ENCODE measurements at places on chromosomes 13 and 19. TPM values are rescaled to one million over a fixed set of nuclear protein-coding genes. Genes with fewer than 3 reads are reported as not detected.

DNA sequence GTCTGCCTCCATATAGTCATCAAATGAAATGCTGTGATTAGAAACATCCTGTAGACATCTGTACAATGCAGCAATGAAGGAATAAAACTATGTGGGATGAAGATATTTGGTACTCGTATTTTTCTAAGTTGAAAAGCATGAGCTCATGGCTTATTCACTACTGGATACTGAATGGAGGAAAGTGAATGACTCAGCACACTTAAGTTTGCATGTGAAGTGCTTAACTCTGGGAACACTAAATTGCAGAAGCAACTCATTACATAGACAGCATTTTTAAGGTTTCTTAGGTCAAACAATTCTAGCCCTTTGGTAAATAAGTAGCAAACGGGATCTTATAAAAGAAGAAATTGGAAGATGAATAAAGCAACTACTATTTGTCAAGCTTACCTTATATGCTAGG lies 429.0 kb upstream of the MIR17HG start:
- no peaks in the 10 kb centered on the region for H3K36me3 ChIP-seq
- DNase-seq, result no peak
- H3K4me1 ChIP-seq, result no peaks in the 10 kb centered on the region
- H3K27me3 ChIP-seq, result no peaks in the 10 kb centered on the region
- H3K27ac ChIP-seq, result no peak overlapping the region
- no peak overlapping the region for H3K4me3 ChIP-seq

The USHBP1 gene
- 12.4 TPM for polyA plus RNA-seq

DNA sequence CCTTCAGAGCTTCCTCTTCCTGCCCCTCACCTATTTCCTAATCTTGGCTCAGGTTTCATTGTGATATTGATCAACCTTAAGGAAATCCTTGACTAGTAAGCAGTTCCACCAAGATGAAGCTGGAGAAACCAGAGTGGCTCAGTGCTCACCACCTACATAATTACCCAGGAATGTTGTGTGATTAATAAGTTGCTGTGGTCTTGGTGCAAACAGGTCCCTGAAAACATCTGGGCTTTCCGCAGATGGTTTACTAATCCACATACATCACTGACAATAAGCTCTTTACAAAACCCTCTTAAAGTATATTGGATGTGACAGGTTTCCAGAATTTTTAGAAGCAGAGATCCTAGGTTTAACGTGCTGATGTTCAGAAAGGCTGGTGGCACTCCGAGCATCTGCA lies 8.6 kb upstream of the SERP2 start:
- no peak overlapping the region for H3K27ac ChIP-seq
- H3K36me3 ChIP-seq, result no peaks in the 10 kb centered on the region
- H3K27me3 ChIP-seq, result no peaks in the 10 kb centered on the region
- peaks cover 30% of the 10 kb centered on the region for H3K4me1 ChIP-seq
- H3K4me3 ChIP-seq, result no peak overlapping the region

GRCh38 chr19:40592170-40592569 lies 9.0 kb upstream of the LTBP4 start:
- H3K36me3 ChIP-seq, result peaks cover 21% of the 10 kb centered on the region
- H3K27me3 ChIP-seq, result peaks cover 9% of the 10 kb centered on the region
- H3K4me1 ChIP-seq, result no peaks in the 10 kb centered on the region
- no peak for DNase-seq

- no peaks in the 10 kb centered on the region for H3K27me3 ChIP-seq
- H3K4me3 ChIP-seq, result no peak overlapping the region
- no peaks in the 10 kb centered on the region for H3K4me1 ChIP-seq
- no peak for DNase-seq
Measured at GRCh38 chr19:29089315-29089870, 123.6 kb downstream of the UQCRFS1 start.

- H3K36me3 ChIP-seq, result no peaks in the 10 kb centered on the region
- no peak overlapping the region for H3K4me3 ChIP-seq
- H3K27me3 ChIP-seq, result no peaks in the 10 kb centered on the region
- no peaks in the 10 kb centered on the region for H3K4me1 ChIP-seq
- no peak overlapping the region for H3K27ac ChIP-seq
Measured at GRCh38 chr13:101289764-101290163, 126.5 kb downstream of the NALCN start.

- DNase-seq, result no peak
- H3K4me3 ChIP-seq, result no peak overlapping the region
- no peaks in the 10 kb centered on the region for H3K4me1 ChIP-seq
- H3K36me3 ChIP-seq, result no peaks in the 10 kb centered on the region
- no peaks in the 10 kb centered on the region for H3K27me3 ChIP-seq
Measured at GRCh38 chr19:54707962-54708361, 16.3 kb upstream of the KIR3DL3 start.

DNA sequence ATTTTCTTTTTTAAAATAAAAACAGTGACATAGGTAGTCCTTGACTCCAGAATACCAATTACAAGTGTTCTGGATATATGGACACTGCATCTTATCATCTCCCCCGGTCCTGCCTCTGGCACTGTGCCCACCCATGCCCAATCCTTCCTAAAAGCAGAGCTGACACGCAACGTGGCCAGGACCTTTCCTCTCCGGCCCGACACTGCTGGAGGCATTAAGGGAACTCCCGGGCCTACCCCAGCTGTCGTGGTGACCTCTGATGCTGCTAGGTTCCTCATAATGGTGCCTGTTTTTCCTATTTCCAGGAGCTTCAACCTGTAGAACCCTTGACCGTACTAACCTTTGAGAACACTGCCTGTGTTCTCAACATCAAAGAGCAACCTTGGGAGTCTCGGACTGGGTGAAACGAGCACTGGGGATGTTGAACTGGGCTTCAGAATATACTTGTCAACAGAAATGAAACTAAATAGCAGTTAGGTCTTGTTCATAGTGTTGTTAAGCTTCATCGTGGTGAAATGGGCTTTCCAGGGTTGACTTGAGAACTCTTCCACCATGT lies 13.9 kb upstream of the RNF113B start:
- H3K4me3 ChIP-seq, result no peak overlapping the region
- H3K27me3 ChIP-seq, result no peaks in the 10 kb centered on the region
- H3K4me1 ChIP-seq, result no peaks in the 10 kb centered on the region

The CLEC4G gene
- 0.22 TPM for polyA plus RNA-seq

- no peaks in the 10 kb centered on the region for H3K27me3 ChIP-seq
- no peaks in the 10 kb centered on the region for H3K4me1 ChIP-seq
- DNase-seq, result no peak
- H3K4me3 ChIP-seq, result no peak overlapping the region
- no peak overlapping the region for H3K27ac ChIP-seq
Measured at GRCh38 chr13:50882816-50883435, 26.7 kb upstream of the RNASEH2B start.

The NUFIP1 gene
- polyA plus RNA-seq, result 2.4 TPM

The B3GNT3 gene
- not detected for polyA plus RNA-seq

- no peak overlapping the region for H3K4me3 ChIP-seq
- no peaks in the 10 kb centered on the region for H3K4me1 ChIP-seq
- no peak for DNase-seq
- H3K27ac ChIP-seq, result no peak overlapping the region
- H3K36me3 ChIP-seq, result no peaks in the 10 kb centered on the region
Measured at GRCh38 chr19:53530622-53531021, 7.3 kb upstream of the ZNF331 start.

DNA sequence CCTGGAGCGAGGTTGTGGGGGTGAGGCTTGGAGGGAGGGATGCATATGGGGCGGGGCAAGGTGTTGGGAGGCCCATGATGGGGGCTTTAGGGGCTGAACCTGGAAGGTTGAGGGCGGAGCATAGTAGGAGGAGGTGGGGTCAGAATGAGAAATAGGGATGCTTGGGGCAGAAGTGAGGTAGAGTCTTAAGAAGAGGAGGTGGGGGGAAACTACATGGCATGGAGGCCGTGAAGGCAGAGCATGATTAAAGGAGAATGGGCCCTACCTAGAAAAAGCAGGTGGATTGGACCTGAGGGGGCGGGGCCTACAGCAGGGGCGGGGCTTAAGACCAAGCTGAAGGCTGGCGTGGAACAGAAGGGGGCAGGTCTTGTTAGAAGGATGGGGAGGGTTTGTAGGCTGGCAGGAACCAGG lies 799 bp downstream of the NR1H2 start:
- DNase-seq, result no peak
- H3K4me3 ChIP-seq, result peak overlapping the region; percentile 84
- no peak overlapping the region for H3K27ac ChIP-seq
- H3K4me1 ChIP-seq, result peaks cover 9% of the 10 kb centered on the region
- no peaks in the 10 kb centered on the region for H3K27me3 ChIP-seq

- no peak overlapping the region for H3K4me3 ChIP-seq
- DNase-seq, result no peak
- no peaks in the 10 kb centered on the region for H3K27me3 ChIP-seq
Measured at GRCh38 chr13:111397202-111397880, 76.9 kb downstream of the TEX29 start.

The SLAIN1 gene
- polyA plus RNA-seq, result 4.2 TPM

- peaks cover 8% of the 10 kb centered on the region for H3K4me1 ChIP-seq
- no peak for DNase-seq
Measured at GRCh38 chr13:20116213-20116612, 44.6 kb downstream of the GJA3 start.

The MYO1F gene
- 4.7 TPM for polyA plus RNA-seq

The KLK14 gene
- polyA plus RNA-seq, result not detected

GRCh38 chr13:32159137-32159869 lies 127.7 kb downstream of the FRY start:
- no peak overlapping the region for H3K4me3 ChIP-seq
- H3K27ac ChIP-seq, result peak overlapping the region; percentile 85
- H3K27me3 ChIP-seq, result no peaks in the 10 kb centered on the region
- DNase-seq, result peak; percentile 46
- H3K4me1 ChIP-seq, result peaks cover 18% of the 10 kb centered on the region

The ZNF582 gene
- 7.2 TPM for polyA plus RNA-seq

DNA sequence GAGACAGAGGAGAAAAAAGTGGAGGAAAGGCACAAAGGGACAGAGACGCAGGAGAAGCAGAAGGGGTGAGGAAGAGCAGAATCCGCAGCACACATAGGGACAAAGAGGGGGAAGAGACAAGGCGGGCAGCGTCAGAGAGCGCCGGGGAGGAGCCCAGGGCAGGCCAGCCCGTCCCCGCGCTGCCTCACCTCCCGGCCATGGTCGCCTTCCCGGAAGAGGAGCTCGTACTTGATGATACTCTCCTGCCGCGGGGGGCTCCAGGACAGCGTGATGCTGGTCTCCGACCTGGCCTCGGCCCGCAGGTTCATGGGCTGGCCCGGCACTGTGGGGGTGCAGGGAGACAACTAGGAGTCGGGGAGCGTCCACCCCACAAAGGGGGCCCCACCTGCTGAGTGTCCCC lies 100.6 kb downstream of the PTPRS start:
- H3K27me3 ChIP-seq, result no peaks in the 10 kb centered on the region
- peaks cover 32% of the 10 kb centered on the region for H3K36me3 ChIP-seq
- no peak overlapping the region for H3K27ac ChIP-seq
- no peak for DNase-seq

The ATP8B3 gene
- 0.78 TPM for polyA plus RNA-seq

- DNase-seq, result no peak
- no peaks in the 10 kb centered on the region for H3K27me3 ChIP-seq
- H3K4me3 ChIP-seq, result no peak overlapping the region
- H3K36me3 ChIP-seq, result peaks cover 59% of the 10 kb centered on the region
- H3K27ac ChIP-seq, result peak overlapping the region; percentile 96
Measured at GRCh38 chr19:2047076-2047448, 4.0 kb downstream of the MKNK2 start.

The ATP4B gene
- polyA plus RNA-seq, result not detected

GRCh38 chr13:78709028-78709427 lies 50.1 kb upstream of the OBI1 start:
- H3K27me3 ChIP-seq, result no peaks in the 10 kb centered on the region
- no peaks in the 10 kb centered on the region for H3K4me1 ChIP-seq
- H3K36me3 ChIP-seq, result no peaks in the 10 kb centered on the region
- H3K4me3 ChIP-seq, result no peak overlapping the region
- no peak overlapping the region for H3K27ac ChIP-seq
- no peak for DNase-seq

GRCh38 chr13:98318263-98318878 lies 141.3 kb upstream of the RNF113B start:
- no peak overlapping the region for H3K27ac ChIP-seq
- no peaks in the 10 kb centered on the region for H3K36me3 ChIP-seq
- no peak overlapping the region for H3K4me3 ChIP-seq
- no peaks in the 10 kb centered on the region for H3K27me3 ChIP-seq

DNA sequence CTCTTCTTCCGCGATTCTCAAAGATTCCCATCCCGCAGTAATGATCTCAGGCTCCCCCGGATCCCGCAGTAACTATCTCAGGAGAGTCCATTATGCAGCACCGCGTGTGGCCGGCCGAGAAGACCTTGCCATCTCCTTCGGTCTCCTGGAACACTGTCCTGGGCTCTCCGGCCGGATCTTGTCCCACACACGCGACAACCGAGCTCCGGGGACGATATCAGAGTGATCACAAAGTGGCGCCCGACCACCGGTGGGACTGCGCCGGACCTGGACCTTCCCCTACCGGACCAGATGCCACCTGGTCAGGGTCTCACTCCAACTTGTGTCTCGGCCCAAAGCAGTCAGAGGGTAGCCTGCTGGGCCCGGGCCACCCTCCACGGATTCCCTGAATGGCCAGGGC lies 24.0 kb downstream of the MAN2B1 start:
- no peak overlapping the region for H3K27ac ChIP-seq
- H3K36me3 ChIP-seq, result no peaks in the 10 kb centered on the region
- no peak for DNase-seq
- no peak overlapping the region for H3K4me3 ChIP-seq
- no peaks in the 10 kb centered on the region for H3K4me1 ChIP-seq

DNA sequence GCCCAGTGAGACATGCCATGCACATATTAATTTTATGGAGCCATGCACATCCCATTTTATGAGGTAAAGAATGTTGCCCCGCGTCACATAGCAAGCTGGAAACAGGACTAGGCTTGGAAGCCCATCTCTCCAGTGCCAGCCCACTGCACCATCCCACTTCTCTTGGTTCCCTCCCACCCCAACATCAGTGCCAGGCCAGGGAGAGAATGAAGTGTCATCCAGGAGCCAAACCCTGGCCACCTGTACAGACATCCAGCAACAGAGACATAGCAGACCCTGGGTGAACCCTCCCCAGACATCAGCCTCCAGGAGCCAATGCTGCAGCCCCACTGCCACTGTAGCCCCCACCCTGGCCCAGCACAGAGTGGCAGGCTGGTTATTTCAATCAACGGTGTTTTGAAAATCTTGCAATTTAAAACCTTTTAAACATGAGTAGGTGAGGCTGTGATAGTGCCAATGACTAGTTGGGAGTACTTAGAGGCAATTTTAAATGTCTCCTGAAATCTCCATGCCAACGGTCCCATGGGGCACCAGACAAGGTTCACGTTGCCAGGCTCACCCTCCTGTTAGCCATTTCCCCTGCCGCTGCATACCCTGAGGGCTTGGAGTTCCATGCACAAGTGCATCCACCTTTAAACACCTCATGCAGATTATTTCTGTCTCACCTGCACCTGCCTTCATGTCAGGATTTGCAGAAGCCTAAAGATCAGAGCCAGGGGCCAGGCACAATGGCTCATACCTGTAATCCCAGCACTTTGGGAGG lies 34.7 kb downstream of the VSTM2B start:
- no peak for DNase-seq
- H3K36me3 ChIP-seq, result no peaks in the 10 kb centered on the region
- no peak overlapping the region for H3K4me3 ChIP-seq
- H3K27ac ChIP-seq, result no peak overlapping the region
- H3K4me1 ChIP-seq, result no peaks in the 10 kb centered on the region

The CDX2 gene
- polyA plus RNA-seq, result not detected

The ERICH6B gene
- not detected for polyA plus RNA-seq

All from heart left ventricle (tissue), 16 donors.